Activated naive CD4-positive, alpha-beta T cell (primary cell): ENCODE measurements at places on chromosomes 13 and 19.
A peak's percentile ranks its signal among the peaks of the same experiment; 100 is the strongest.

GRCh38 chr19:1266916-1267476 is 2.1 kb upstream of the CIRBP start:
- peak; percentile 62 for DNase-seq

DNA sequence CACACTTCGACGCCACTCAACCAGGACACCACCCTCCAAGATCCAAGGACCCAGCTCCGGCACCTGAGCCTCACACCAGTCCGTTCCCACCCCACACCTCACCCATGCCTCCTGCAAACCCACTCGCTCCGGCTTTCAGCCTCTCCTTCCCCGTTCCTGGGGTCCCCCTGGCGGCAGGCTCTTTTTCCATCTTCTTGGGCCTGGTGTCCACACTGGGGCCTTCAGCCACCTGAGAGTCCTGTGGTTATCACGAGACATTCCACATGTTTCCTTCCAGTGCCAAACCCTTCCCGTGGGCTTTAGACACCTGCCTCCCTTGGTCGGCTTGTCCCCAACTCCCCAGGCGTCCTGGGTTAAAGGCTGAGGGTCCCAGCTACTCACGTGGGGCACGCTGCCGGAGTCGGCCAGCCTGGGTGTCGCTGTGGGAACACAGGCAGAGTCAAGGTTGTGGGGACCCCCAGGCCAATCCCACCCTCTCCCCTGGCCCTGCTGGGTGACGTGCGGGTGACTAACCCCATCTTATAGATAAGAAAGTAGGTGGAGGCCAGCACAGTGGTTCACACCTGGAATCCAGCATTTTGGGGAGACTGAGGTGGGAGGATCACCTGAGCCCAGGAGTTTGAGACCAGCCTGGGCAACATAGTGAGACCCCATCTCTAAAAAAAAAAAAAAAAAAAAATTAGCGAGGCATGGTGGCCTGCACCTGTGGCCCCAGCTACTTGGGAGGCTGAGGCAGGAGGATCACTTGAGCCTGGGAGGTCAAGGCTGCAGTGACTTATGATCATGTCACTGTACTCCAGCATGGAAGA is 1.9 kb downstream of the JSRP1 start:
- DNase-seq = no peak

DNA sequence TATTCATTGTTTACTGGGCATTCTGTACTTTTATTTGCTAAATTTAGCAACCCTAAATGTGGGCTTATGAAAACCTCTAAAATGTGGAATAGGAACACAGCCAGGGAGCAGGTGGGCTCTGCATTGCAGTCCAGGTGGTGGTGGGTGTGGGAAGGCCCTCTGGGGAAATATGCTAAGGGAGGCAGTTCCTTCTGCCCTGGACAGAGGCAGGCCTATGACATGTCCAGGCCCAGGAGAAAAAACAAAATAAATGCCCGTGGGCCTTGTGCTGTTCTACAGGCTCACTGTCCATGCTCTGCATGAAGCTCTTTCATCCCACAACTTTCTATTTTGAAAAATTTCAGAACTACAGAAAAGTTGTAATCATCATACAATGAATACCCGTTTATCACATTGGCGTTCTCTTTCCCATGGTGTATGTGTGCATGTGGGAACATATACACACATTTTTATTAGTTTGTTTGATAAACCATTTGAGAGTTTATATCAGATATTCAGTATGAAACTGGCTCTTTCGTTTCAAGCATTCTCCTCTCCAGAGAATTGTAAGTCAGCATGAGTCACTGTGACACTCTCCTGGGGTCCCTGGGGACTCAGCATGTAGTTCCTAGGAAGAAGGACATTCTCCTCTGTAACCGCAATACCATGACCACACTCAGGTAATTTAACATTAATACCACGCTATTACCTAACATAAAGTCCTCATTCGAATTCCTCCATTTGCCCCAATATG is 505.3 kb downstream of the COG6 start:
- no peak for DNase-seq

DNA sequence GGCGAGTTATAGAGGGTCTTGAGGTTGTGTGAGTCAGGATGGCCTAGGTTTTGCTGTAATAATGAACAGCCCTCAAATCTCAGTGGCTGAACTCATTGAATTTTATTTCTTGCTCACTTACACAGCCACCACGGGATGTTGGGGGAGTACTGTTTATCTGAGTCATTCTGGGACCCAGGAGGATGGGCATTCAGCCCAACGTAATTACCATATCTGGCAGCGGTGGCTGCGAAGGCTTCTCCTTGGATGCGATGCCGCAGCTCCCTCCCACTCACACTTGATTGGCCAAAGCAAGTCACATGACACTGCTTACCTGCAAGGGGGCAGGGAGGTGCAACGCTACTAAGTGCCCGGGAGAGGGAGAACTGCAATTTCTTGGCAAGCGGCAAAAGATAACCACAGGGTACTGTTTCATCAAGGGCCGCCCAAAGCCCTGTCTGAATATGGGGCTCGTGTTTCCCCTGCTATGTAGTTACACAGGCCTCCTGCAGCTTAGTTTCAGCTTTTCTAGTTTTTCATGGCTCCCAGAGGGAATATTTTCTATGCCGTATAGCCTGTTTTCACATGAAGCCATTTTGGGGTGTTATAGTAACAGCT is 19.9 kb downstream of the ZSWIM9 start:
- peak; percentile 53 for DNase-seq

- DNase-seq = no peak
These were observed 4.3 kb downstream of the RNF113B start for GRCh38 chr13:98172590-98173422.

- DNase-seq = no peak
These were observed 561.0 kb downstream of the TBC1D4 start for GRCh38 chr13:74920920-74921319.

DNA sequence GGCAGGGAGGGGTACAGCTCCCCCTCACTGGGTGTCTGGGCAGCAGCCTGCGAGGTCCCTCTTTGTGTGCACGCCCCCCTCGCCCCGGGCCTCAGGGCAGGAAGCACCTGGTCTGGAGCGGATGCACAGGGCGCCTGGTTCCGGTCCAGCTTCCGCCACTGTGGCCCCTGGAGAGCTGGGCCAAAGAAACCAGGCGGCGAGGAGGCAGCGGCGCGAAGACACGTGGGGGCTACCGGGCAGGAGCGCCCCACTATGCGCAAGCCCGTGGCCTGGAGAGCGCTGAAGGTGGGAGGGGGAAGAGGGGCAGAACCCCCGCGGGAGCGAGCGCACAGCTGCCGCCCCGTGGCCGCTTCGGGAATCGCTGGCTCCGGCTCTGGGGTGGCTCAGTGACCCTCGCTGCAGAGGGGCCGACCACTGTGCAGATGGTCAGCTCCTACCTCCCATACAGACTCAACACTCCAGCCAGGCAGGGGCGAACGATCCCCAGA is 1.7 kb upstream of the LYL1 start:
- peak; percentile 42 for DNase-seq

DNA sequence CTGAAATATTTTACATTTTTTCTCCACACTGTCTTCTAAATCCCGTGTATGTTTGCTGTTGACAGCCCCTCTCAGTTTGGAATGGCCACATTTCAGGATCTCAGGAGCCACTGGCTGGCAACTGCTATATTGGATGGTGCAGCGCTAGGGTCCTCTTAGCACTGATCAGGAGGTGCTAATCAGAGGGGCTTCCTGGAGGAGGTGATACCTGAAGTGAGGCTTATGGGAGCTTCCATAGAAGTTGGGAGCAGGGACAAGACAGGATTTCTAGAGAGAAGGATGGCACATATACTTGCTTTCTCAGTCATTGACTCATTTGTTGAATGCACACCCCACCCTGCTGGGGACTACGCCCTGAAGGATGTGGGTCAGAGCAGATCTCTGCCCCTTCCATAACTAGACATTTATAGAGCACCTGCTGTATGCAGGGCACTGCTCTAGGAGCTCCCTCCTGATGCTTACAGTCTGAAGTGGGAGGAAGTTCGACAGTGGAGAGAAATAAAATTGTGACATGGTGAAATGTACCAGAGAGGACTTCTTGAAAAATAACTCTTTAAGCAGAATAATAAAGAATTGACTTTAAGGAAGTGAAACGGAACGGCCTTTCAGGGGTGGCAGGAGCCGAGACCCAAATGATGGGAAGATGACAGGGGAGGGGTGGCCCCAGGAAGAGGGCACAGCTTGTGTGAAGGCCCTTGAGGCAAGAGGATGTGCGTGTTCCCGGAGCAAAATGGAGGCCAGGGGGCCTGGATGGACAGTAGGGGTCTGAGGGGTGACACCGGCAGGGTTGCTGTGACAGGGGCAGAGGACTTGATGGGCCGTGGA is 13.1 kb downstream of the AP2A1 start:
- no peak for DNase-seq

DNA sequence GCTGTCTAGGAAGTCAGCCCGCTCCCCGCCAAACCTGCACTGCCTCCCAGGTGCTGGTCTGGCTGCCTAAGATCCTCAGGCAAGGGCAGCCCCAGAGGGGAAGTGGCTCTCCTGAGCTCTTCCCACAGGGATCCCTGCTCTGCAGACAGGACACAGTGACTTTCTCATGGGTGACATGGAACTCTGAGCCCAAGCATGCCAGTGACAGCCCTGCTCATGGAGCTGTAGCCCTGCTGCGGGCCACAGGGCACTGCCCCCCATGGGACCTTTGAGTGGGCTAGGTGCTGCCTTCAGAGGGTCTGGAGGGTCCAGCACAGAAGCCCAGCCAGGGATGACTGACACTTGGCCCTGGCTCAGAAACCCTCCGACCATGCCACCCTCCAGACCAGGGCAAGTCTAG is 109.1 kb downstream of the TUBA3C start:
- DNase-seq = no peak
